ENCODE measurements at places on chromosomes 1 and 21.

DNA sequence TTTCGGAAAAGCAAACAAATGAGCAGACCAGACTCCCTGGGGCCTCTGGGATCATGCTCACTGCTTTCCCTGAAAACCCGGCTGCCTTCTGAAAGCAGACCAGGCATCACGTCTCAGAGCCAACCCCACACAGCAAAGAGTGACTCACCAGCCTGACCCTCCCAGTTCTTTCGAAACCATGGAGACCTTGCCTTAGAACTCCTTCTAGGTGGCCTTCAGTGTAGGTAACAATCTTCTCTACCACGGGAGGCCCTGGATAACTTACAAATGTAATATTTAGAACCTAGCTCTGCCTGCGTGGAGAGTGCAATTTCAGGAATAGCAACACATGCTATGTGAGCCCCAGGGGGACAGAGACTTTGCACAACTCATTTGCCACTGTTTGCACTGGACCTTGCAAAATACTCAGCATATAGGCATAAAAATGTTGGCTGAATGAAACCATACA, 105.2 kb downstream of the SUSD4 start:
- DNase-seq = no peak

- no peak for DNase-seq
These were observed 367.1 kb upstream of the ESRRG start for GRCh38 chr1:217090060-217090911.

DNA sequence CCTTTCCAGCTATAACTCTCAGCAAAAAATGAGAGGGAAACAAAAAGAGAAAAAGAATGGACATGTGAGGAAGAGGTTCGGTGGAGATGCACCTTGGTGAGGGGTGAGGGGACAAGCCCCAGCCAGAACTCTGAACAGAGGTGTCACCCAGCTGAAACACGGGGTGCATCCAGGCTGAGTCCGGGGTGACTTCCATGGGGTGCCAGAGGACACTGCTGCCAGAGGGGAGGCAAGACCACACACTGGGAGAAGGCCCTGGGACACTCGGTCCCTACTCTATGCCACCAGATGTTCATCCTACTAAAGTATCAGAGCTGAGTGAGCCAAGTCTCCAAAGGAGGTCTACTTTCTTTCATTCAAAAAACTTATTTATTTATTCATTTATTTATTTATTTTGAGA, 36.1 kb upstream of the PPP1R15B start:
- no peak for DNase-seq

- no peak for DNase-seq
These were observed 38.6 kb upstream of the RBM15 start for GRCh38 chr1:110300412-110301085.

DNA sequence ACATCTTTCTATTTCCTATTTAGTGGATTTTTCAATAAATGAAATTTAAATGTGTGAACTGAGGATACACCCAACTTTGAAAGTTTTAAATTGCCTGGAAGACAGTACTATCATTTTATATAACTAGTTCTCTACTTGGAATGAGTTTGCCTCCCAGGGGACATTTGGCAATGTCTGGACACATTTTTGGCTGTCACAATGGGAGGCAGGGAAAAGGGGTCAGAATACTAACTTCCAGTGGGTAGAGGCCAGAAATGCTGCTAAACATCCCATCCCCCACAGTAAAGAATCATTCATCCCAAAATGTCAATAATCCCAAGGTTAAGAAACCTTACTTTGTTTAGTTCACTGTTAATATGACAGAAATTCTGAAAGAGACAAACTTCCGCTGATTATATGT, 13.2 kb upstream of the NRAS start:
- no peak for DNase-seq

GRCh38 chr1:214541693-214542092, 9.7 kb downstream of the PTPN14 start:
- DNase-seq = no peak

GRCh38 chr1:204114606-204115005, 37.2 kb downstream of the ETNK2 start:
- no peak for DNase-seq

DNA sequence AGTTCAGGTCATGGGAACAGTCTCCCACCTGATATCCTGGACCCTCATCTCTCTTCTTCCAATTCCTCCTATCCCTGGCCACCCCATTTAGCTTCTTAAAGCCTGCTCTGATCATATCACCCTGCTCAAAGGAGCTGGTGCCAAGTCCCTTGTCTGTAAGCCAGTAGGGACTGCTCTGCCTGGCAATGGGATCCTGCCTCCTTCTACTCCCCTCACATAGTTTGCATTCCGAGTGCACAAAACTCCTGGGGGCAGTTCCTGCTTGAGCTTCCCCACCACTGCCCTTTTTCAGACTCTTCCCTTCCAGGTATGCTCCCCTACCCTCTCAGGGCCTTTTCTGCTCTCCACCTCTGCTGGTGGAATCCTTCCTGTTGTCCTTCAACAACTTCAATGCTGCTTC, 48.1 kb downstream of the NGF start:
- no peak for DNase-seq

GRCh38 chr1:47759251-47759935, 237.8 kb downstream of the TRABD2B start:
- DNase-seq = no peak

- no peak for DNase-seq
These were observed 817 bp downstream of the KLHL17 start for GRCh38 chr1:961132-961669.

GRCh38 chr21:16343776-16344175, 614.0 kb downstream of the USP25 start:
- DNase-seq = no peak

- no peak for DNase-seq
These were observed 13.9 kb upstream of the BCAR3 start for GRCh38 chr1:93695411-93696005.

DNA sequence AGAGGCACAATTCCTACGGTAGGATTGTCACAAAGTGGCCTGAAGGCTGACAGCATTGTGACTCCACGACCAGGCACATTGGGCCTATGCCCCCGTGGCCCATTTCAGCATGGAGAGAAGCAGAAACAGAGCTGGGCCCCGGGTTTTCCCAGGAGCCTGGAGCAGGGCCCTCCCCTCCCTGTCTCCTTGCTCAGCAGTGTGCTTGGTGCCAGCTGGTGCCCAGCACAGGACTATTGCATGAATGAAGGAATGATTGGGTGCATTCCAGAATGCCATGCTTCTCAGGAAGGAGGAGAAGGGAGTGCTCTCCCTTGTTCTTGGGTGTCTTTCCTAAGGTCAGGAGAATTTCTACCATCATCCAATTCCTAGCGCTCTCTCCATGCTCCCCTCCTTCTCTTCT, 33.7 kb downstream of the IER5 start:
- no peak for DNase-seq

GRCh38 chr1:207440626-207441025, 13.5 kb upstream of the CR2 start:
- DNase-seq = no peak

DNA sequence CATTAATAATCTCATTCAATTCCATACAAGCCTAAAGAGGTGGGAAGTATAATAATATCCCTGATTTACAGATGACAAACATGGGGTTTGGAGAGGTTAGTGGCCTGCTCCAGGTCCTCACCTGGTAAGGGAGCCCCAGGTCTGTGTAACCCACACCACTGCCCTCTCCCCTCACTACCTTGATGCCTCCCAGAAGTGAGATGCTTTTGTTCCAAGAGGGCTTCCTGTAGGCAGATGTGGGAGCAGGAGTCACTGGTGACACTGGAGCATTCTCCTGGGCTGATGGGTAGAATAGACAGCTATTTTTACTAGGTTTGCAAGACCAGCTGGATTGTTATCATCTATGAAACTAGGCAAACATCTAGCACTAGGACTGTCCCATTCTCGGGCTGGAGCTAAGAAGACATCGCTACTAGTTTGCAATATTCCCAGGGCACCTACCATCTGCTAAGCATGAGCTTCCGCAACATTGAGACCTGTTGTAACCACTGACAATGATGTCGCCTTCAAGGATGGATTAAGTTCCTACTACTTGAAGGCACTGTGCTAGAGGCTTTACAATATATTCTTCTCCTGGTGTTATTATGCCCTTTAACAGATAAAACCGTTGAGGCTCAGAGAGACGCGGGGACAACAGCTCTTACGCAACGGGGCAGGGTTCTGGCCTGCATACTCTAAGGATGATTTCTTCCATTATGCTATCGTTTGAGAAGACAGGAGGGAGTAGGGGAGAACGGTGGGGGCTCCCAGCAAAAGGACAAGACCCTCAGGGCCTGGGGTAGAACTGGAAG, 35.0 kb downstream of the BATF3 start:
- no peak for DNase-seq

Data from BJ (cell line).